HepG2 (cell line): ENCODE measurements at places on chromosomes 3 and 15.

DNA sequence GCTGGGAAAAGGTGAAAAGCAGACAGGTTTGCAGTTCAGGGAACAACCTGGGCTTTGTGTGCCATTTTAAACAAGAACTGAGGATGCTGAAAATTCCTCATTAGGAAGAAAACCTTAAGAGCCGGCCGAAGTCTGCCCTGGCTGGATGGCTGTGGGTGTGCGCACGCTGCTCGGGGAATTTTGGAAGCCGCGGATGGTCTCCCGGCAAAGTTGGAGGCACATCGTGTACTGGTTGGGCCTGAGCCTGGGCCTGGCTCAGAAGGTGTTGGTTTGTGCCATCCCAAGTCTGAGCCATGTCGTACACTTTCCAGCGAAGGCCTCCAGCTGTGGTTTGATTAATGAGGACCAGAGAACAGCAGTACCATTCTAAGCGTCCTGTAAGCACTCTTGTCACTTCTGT lies 188.2 kb downstream of the ATP10A start:
- H3K27ac ChIP-seq: no peak overlapping the region
- no peaks in the 10 kb centered on the region for H3K36me3 ChIP-seq
- H3K4me1 ChIP-seq: no peaks in the 10 kb centered on the region
- no peaks in the 10 kb centered on the region for H3K27me3 ChIP-seq
- DNase-seq: no peak

GRCh38 chr3:104941785-104942184 lies 424.9 kb upstream of the ALCAM start:
- no peak for DNase-seq
- H3K27me3 ChIP-seq: no peaks in the 10 kb centered on the region
- no peak overlapping the region for H3K27ac ChIP-seq
- no peak overlapping the region for H3K4me3 ChIP-seq
- H3K4me1 ChIP-seq: no peaks in the 10 kb centered on the region
- no peaks in the 10 kb centered on the region for H3K36me3 ChIP-seq

GRCh38 chr15:41788262-41788661 lies 14.0 kb downstream of the MAPKBP1 start:
- no peak overlapping the region for H3K4me3 ChIP-seq
- H3K27me3 ChIP-seq: no peaks in the 10 kb centered on the region
- no peak for DNase-seq
- no peak overlapping the region for H3K27ac ChIP-seq

DNA sequence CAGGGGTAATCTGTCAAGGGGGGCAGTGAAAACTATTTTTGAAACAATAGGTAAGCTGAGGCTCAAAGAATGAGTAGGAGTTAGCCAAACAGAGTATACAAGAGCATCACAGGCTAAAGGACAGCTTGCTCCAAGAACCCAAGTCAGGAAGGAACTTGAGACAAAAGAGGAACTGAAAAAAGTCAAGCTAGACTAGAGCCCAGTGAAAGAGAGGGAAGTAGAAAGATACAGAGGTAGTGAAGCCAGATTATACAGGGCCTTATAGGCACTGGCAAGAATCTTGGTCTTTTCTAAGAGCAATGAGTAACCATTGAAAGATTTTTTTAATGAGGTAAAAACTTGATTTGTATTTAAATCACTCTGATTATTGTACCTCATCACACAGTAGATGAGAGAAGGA lies 69.9 kb downstream of the FILIP1L start:
- H3K27ac ChIP-seq: no peak overlapping the region
- H3K4me1 ChIP-seq: peaks cover 44% of the 10 kb centered on the region
- no peak overlapping the region for H3K4me3 ChIP-seq
- DNase-seq: no peak
- no peaks in the 10 kb centered on the region for H3K27me3 ChIP-seq

GRCh38 chr3:59857589-59858346 lies 807.9 kb upstream of the CFAP20DC start:
- no peaks in the 10 kb centered on the region for H3K27me3 ChIP-seq
- H3K4me3 ChIP-seq: no peak overlapping the region
- H3K36me3 ChIP-seq: no peaks in the 10 kb centered on the region
- no peaks in the 10 kb centered on the region for H3K4me1 ChIP-seq
- no peak overlapping the region for H3K27ac ChIP-seq

- peaks cover 15% of the 10 kb centered on the region for H3K4me1 ChIP-seq
- H3K27me3 ChIP-seq: no peaks in the 10 kb centered on the region
- no peak for DNase-seq
- no peak overlapping the region for H3K27ac ChIP-seq
Measured at GRCh38 chr3:196232154-196232881, 16.0 kb downstream of the SLC51A start.

DNA sequence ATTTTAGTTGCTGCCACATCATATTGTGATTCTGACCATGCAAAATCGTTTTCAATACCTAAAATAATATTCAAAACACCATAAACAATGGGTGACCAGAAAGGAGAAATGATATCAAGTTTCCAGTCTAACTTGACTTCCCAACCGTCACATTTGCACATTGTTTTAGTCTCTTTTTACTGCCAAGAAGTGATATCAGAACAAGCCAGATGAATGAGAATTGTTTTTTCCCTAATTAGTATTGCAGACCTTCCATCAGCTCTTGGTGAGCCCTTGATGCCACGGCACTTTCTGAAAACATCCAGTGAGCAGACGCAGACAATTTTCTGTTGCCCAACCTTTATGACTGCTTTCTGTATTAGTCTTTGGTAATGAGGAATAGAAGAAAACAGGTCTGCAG lies 62.5 kb downstream of the SPATA16 start:
- H3K27me3 ChIP-seq: no peaks in the 10 kb centered on the region
- no peak overlapping the region for H3K4me3 ChIP-seq
- no peak overlapping the region for H3K27ac ChIP-seq
- DNase-seq: no peak
